ENCODE measurements at places on chromosomes 3 and 15. TPM values are rescaled to one million over a fixed set of nuclear protein-coding genes. Genes with fewer than 3 reads are reported as not detected.

Gene CCR3
- 1.1 TPM for total RNA-seq

Gene XCR1
- not detected for total RNA-seq

Gene SH3GL3
- total RNA-seq, result not detected

Gene PXYLP1
- total RNA-seq, result 5.5 TPM

Gene ZBTB20
- total RNA-seq, result 0.10 TPM

Gene DLL4
- 0.62 TPM for total RNA-seq

Gene GCHFR
- total RNA-seq, result 829 TPM

Data from G401 (cell line).